Stimulated activated CD4-positive, alpha-beta T cell treated with anti-CD3 and anti-CD28 coated beads, Interleukin-1b, Interleukin-23, amount 100 ng/mL, for 24 hours (primary cell): ENCODE measurements at places on chromosomes 12 and 14.

DNA sequence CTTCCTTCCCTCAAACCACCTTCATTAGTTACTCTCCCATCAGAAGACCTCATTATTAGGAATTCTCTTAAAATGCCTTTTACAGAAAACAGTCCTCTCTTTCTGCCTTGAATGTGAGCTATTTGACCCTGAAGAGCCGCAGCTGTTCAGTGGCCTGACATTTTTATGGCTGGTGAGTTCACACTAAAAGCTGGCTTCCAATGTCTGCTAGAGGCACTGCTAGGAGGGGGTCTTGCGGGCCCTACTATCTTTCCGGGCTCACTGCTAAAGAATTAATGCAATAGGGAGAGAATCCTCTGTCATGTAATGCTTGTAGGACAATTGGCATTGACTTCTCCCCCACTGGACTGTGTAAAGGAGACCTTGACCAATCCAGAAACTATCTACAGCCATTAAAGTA is 87.7 kb downstream of the GPR135 start:
- DNase-seq = no peak

GRCh38 chr12:39722504-39722903 is 102.9 kb upstream of the ABCD2 start:
- no peak for DNase-seq

DNA sequence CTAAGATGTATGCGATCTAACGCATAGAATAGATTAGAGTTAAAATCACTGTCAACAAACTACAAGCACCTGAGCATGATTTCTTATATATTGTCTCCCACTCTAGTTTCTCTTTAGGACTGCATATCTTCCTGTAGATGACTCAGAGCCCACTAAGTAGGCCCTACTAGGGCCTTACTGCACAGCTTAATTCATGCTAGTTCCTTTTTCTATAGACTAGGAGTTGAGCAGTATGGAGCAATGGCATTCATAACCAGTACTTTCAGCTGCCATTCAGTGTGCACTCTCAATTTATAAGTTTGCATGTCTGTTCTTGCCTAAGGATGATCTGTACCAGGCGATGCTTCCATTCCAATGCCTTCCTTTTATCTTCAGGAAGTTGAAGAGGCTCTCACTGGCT is 103.5 kb downstream of the METTL25 start:
- no peak for DNase-seq

DNA sequence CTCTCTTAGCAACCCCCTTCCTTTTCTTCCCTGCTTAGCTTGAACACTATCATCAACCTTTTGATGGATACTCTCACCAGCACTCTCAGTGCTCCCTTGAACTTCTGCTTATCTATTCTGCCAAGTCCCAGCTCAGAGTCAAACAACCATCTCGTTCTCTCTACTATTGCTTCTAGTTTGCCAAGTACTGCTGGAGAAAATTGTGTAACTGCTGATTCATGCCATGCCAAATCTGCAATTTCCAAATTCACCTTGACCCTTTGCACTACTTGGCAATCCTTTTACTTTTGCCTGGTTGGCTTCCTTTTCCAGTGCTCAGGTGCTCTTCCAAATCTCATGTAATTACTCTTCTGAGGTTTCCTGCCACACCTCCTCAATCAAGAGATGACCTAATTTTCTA is 2.8 kb upstream of the CCDC196 start:
- DNase-seq = no peak

DNA sequence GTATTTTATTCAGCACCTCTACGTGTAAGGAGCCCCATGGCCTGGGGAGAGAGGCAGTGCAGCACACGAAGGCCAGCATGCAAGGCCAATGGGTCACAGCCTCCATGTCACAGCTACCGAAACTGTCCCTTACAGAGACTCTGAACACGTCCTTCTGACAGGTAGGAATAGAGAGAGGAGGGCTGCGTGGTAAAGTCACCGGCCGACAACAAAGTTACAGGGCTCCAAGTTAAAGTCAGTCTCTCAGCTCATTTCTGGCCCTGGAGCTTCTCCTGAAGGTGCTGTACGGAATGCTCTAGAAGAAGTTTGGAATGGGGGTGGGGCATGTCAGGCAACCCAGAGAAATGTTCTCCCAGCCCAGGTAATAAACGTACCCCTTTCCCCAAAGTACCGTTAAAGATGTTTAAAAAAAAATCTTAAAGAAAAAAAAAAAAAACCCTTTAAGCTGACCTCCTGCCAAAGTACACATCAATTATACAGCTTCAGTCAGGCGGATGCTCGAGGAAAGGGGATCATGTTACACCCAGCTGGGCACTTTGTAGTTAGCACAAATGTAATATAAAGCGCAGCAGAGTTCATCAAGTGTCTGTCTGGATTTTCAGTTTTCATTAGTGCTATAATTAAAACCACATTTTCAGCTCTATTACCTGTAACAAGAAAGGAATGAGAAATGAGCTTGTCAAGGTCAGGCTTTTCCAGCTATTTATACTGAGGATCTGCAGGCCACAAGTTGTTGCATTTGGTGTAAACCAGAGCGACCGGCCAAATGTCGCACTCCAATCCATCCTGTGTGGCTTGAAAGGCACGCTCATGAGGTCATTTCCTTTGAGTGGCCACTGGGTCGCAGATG is 53.3 kb upstream of the CDKN3 start:
- no peak for DNase-seq

GRCh38 chr14:35971965-35972630 is 146.0 kb downstream of the BRMS1L start:
- DNase-seq = no peak

DNA sequence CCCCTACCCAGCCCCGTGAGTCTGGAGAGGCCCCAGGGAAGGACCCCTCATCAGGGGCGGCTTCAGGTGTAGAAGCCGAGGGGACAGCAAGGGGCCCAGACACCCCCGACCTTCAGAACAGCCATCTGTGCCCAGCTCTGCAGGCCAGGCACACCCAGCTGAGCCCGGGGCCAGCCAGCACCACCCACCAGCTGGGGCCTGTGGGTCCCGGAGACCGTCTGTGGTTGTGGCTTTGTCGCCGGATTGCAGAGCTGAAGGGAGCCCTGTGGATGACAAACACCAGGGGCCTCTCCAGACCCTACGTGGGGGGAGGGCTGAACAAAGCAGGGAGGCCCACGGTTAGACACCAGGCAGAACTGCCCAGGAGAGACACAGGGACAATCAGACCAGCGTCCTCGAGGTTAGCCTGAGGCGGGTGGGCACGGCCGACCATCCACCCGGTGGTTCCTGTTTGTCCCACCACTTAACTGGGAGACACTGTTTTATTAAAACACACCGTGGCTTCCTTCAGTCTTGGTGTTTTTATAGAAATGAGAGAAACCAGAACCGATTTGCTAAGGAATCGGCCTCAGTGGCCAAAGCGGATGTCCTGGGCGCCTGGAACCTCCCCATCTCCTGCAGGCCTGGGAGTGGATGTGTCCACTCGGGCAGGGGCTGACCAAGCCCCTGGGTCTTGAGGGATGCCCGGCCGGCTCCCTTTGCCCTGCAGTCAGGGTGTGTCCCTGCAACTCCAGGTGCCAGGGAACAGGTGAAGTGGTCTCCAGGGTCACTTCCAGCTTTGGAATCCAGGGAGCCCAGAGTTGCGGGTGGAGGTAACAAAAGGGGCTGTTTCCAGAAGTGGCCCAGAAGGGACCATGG is 10.0 kb downstream of the C14orf180 start:
- no peak for DNase-seq

DNA sequence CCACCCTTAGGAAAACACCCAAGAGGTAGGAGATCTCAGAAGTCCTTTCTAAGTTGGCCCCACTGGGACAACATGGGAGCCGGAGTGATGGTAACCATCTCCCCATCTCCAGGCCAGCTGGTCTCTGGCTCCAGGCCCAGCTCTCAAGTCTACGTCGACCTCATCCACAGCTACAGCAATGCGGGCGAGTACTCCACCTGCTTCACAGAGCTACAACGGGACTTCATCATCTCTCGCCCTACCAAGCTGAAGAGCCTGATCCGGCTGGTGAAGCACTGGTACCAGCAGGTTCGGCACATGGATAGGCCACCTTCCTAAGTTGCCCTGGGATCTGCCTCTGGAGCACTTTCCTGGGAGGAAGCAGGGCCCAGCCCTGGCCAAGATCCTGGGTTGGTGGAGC is 11.0 kb upstream of the OAS2 start:
- DNase-seq = no peak

DNA sequence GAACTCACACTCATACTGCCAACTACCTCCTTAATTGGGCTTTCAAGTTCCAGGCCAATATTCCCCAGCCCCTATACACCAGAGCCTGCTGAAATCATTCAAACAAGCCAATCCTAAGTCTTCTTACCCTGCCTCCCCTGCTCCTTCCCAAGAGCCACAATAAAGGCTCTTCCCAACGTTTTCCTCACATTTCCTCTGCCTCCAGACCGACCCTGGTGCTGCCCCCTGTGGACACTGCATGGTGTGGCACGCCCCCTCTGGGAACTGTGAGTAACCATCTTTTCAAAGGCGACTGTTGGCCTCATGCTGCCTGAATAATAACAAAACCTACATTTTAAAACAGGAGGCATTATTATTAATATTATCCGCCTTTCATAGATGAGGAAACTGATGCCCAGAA is 111.6 kb upstream of the NOS1 start:
- DNase-seq = no peak
